Activated CD4-positive, alpha-beta T cell treated with anti-CD3 and anti-CD28 coated beads, Interleukin-2, amount 50 U/mL, for 16 hours (primary cell): ENCODE measurements at places on chromosomes 1 and 21.

- no peak for DNase-seq
Observed at GRCh38 chr1:235919833-235920441, 53.2 kb upstream of the LYST start.

GRCh38 chr1:116529199-116529631, 41.6 kb downstream of the CD58 start:
- DNase-seq = no peak

- DNase-seq = peak; percentile 65
Observed at GRCh38 chr1:183685112-183685713, 32.1 kb upstream of the APOBEC4 start.

- no peak for DNase-seq
Observed at GRCh38 chr1:171717062-171717718, 24.7 kb downstream of the VAMP4 start.

DNA sequence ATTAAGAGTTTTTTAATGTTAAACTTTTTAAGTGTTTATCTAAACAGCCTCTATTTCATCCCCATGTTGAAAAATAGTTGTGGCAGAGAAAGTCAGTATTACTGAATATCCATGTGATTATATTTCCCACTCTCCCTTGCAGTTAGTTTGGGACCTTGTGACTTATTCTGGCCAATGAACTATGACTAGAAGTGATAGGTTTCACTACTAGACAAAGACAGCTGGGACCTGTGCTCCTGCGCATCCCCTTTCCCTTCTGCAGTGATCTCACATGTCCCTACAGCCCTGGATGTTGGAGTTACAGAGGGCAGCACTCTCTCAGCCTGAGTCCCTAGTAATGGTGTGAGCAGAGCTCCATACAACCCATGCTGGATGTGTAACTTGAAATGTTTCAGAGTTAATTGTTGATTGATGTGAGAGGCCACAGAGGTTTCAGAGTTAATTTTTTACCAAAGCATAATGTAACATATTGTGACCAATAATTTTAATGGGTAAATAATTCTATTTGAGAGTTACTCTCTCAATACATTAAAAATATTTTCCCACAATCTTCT, 18.7 kb upstream of the SAMD13 start:
- DNase-seq = no peak

GRCh38 chr21:15065392-15066122, 757 bp upstream of the NRIP1 start:
- DNase-seq = peak; percentile 70

- DNase-seq = no peak
Observed at GRCh38 chr1:200415227-200415626, 5.4 kb upstream of the ZNF281 start.
